ENCODE measurements at places on chromosomes 2 and 18. TPM values are rescaled to one million over a fixed set of nuclear protein-coding genes. Genes with fewer than 3 reads are reported as not detected.

DNA sequence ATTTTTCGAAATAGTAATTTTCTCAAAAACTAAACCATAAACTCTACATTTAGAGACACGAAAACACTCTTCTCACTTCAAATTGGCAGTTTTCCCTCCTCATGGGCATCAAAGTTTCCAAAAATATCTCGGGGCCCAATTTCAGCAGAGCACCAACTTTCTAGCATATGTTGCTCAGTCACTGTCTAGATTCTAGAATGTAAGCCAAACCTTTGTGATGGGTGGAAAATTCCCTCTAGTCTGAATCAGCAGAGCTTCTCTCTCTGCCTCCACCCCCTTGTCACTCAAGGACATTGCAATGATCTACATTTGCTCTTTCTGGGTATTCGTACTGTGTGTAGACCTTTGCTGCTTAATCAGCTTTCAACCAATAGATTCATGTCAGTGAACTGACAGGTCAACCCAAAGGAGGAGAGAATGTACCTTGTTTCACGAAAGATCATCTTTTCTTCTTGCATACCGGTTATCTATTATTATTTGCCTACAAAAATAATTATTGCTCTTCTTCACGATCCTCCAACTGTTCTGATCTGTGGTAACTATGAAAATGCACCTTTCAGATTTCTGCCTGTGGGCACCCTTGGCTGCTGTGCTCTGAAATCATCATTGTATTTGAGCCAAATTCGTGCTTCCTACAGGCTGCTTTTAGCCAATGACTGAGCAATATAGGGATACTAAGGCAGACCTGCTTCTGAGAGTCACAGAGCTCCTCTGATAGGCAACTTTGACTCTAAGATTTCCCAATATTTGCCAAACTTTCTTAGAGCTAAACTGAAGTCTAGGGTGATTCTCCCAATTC, 38.7 kb upstream of the GLS start:
- H3K27me3 ChIP-seq: no peaks in the 10 kb centered on the region
- H3K4me3 ChIP-seq: no peak overlapping the region
- no peaks in the 10 kb centered on the region for H3K36me3 ChIP-seq
- no peak for DNase-seq
- H3K27ac ChIP-seq: no peak overlapping the region

- H3K4me1 ChIP-seq: peaks cover 62% of the 10 kb centered on the region
- no peaks in the 10 kb centered on the region for H3K27me3 ChIP-seq
- no peak overlapping the region for H3K27ac ChIP-seq
Measured at GRCh38 chr2:98806236-98806697, 75.3 kb upstream of the MGAT4A start.

GRCh38 chr2:50335852-50336251, 696.1 kb downstream of the NRXN1 start:
- no peaks in the 10 kb centered on the region for H3K27me3 ChIP-seq
- H3K4me3 ChIP-seq: no peak overlapping the region
- no peak overlapping the region for H3K27ac ChIP-seq
- no peaks in the 10 kb centered on the region for H3K36me3 ChIP-seq
- no peak for DNase-seq
- no peaks in the 10 kb centered on the region for H3K4me1 ChIP-seq

Gene TMEFF2
- 1.2 TPM for total RNA-seq

- no peaks in the 10 kb centered on the region for H3K36me3 ChIP-seq
- no peak overlapping the region for H3K4me3 ChIP-seq
Measured at GRCh38 chr2:216761133-216761532, 65.8 kb upstream of the IGFBP5 start.

GRCh38 chr2:208046686-208047085, 21.4 kb upstream of the PLEKHM3 start:
- H3K27ac ChIP-seq: no peak overlapping the region
- H3K27me3 ChIP-seq: no peaks in the 10 kb centered on the region
- H3K36me3 ChIP-seq: no peaks in the 10 kb centered on the region
- H3K4me1 ChIP-seq: no peaks in the 10 kb centered on the region
- no peak overlapping the region for H3K4me3 ChIP-seq

Gene TMEM198
- total RNA-seq: 0.52 TPM

Gene OBSL1
- total RNA-seq: 9.6 TPM

DNA sequence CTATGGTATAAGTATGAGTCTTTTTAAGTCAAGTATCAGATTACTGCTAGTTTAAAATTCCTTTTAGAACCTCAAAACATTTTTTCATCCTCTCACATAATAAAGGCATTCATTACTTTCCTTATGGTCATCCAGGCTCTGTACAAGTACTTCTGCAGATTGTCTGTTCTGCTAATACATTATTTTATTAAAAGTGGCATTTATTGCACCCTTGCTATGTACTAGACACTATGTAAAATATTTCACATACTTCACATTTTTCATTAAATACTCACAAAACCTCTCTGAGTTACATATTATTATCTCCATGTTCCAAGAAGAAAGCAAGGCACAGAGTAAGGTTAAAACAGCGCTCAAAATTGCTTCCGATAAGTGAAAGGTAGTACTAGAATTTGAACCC, 84.1 kb downstream of the RAPH1 start:
- H3K4me3 ChIP-seq: no peak overlapping the region
- H3K4me1 ChIP-seq: no peaks in the 10 kb centered on the region
- no peaks in the 10 kb centered on the region for H3K36me3 ChIP-seq
- H3K27me3 ChIP-seq: no peaks in the 10 kb centered on the region
- no peak overlapping the region for H3K27ac ChIP-seq

Gene PCARE
- total RNA-seq: 0.09 TPM

- H3K4me1 ChIP-seq: no peaks in the 10 kb centered on the region
- no peaks in the 10 kb centered on the region for H3K27me3 ChIP-seq
- H3K4me3 ChIP-seq: no peak overlapping the region
- no peak overlapping the region for H3K27ac ChIP-seq
- DNase-seq: no peak
Measured at GRCh38 chr2:75108937-75109482, 90.3 kb downstream of the TACR1 start.

- no peak overlapping the region for H3K27ac ChIP-seq
- no peaks in the 10 kb centered on the region for H3K4me1 ChIP-seq
- H3K27me3 ChIP-seq: no peaks in the 10 kb centered on the region
- no peak overlapping the region for H3K4me3 ChIP-seq
Measured at GRCh38 chr2:18473241-18474181, 86.9 kb downstream of the RDH14 start.

GRCh38 chr2:42132191-42132965, 36.8 kb upstream of the EML4 start:
- H3K4me1 ChIP-seq: peaks cover 73% of the 10 kb centered on the region
- DNase-seq: no peak
- no peaks in the 10 kb centered on the region for H3K36me3 ChIP-seq
- peak overlapping the region; percentile 0 for H3K4me3 ChIP-seq
- no peaks in the 10 kb centered on the region for H3K27me3 ChIP-seq

GRCh38 chr18:44180683-44181082, 500.0 kb upstream of the SETBP1 start:
- DNase-seq: no peak
- no peak overlapping the region for H3K27ac ChIP-seq
- no peaks in the 10 kb centered on the region for H3K4me1 ChIP-seq
- H3K36me3 ChIP-seq: no peaks in the 10 kb centered on the region
- H3K4me3 ChIP-seq: no peak overlapping the region

GRCh38 chr2:135063210-135063609, 11.1 kb downstream of the RAB3GAP1 start:
- H3K36me3 ChIP-seq: peaks cover 11% of the 10 kb centered on the region
- no peaks in the 10 kb centered on the region for H3K4me1 ChIP-seq
- H3K27ac ChIP-seq: no peak overlapping the region

Gene MAL
- total RNA-seq: 190 TPM

DNA sequence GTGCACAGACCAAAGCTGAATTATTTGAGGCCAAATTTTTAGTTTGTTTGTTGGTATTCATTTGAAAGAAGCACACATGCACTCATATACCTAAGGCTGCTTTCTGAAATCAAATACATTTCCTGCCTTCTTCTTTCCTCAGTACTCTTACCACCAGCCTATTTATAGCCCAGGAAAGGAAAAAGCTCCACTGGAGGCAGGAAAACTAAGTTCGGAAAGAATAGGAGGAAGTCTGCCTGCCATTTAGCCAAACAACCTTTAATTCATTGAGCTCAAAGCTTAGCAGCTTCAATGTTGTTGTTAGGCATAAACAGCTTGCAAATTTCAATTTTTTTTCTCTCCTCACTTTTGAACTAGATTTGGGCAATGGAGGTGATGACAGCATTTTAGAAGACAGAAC, 40.4 kb upstream of the RASGRP3 start:
- H3K27ac ChIP-seq: no peak overlapping the region
- no peak overlapping the region for H3K4me3 ChIP-seq
- H3K4me1 ChIP-seq: no peaks in the 10 kb centered on the region
- no peaks in the 10 kb centered on the region for H3K27me3 ChIP-seq
- no peak for DNase-seq

- no peak for DNase-seq
- H3K27ac ChIP-seq: no peak overlapping the region
- no peaks in the 10 kb centered on the region for H3K27me3 ChIP-seq
- no peaks in the 10 kb centered on the region for H3K4me1 ChIP-seq
Measured at GRCh38 chr2:73004889-73005596, 66.5 kb downstream of the SFXN5 start.

Gene LAMA1
- 0.71 TPM for total RNA-seq

Gene MARCHF4
- total RNA-seq: under 0.01 TPM

DNA sequence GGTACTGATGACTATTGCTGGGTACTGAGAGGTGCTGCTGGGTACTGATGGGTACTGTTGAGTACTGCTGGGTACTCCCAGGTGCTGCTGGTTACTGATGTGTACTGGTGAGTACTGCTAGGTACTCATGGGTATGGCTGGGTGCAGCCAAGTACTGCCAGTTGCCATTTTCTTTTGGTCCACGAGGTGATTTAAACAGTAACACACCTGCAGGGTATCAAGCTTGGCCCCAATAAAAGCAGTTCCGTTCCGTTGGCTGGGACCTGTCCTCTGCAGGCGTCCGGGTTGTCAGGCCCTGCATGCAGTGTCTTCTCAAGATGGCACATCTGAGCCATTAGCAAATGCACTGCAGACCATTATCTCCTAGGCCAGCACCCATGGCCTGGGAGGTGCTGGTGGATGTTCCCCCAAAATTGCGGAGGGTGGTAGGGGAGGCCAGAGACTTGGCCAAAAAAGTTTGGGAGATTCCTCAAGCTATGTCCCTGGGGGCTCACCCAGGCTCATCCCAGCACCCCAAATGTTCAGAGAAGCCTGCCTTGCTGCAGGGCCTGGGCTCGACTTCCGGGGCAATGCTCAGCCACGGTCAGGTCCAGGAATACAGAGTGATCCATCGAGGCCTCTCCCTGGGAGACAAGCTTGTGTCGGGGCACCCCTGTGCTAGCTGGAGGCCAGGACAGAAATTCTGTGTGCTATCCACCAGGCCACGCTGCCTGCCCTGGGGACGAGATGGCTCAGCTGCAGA, 165.2 kb downstream of the TWIST2 start:
- DNase-seq: no peak
- no peak overlapping the region for H3K27ac ChIP-seq
- H3K4me1 ChIP-seq: no peaks in the 10 kb centered on the region
- H3K36me3 ChIP-seq: no peaks in the 10 kb centered on the region

DNA sequence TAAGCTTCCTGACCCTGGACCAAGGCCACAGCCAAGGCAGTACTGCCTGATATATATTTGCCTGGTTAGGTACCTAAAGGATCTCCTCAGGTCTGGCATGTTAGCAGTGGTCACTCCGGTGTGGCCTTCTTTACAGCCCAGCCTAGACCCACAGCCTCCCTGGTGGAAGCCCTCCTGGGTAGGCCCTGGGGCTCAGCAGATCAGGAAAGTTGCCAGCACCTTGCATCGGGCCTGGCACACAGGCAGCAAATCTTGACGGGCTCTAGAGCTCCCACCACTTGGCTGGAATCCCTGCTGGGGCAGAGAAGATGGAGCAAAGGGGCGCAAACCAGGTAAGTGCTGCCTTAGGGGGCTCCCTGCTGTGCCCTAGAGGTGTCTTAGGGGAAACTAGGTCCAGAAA, 40.9 kb upstream of the ATP6V1B1 start:
- H3K27me3 ChIP-seq: peaks cover 78% of the 10 kb centered on the region
- no peaks in the 10 kb centered on the region for H3K36me3 ChIP-seq
- no peak overlapping the region for H3K4me3 ChIP-seq
- DNase-seq: no peak
- no peak overlapping the region for H3K27ac ChIP-seq
- H3K4me1 ChIP-seq: no peaks in the 10 kb centered on the region

DNA sequence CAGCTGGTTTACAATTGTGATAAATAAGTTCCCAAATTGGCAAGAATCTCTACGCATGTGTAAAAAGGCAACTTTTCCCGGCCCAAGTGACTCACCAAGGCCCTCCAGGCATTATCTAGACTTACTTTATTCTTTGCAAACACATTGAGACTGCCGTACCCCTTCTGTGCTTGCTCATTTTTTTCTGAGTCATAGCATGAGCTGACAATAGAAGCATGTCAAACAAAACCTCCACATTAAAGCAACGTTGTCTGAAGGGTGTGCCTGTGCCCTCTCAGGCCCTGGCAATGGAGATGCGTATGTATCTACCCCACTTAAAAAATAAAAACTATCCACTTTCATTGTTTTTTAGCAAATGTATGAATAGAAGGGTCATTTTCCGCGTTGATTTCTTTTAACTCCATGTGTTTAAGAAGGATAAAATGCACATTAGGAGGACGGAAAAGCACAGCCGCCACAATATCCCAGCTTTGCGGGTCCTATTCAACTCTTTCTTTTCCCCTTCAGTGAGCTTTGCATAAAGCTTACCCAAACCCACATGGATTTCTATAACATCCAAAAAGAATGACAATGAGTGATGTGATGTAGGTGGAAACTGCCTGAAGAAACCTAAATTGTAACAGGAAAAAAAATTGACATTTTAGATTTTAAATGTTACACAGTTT, 298.2 kb downstream of the CDCA7 start:
- peaks cover 9% of the 10 kb centered on the region for H3K27me3 ChIP-seq
- no peak overlapping the region for H3K4me3 ChIP-seq
- no peak for DNase-seq
- no peak overlapping the region for H3K27ac ChIP-seq
- no peaks in the 10 kb centered on the region for H3K4me1 ChIP-seq

Gene FAP
- 1.5 TPM for total RNA-seq

GRCh38 chr2:178730049-178730448, 77.2 kb downstream of the TTN start:
- no peaks in the 10 kb centered on the region for H3K27me3 ChIP-seq
- H3K36me3 ChIP-seq: no peaks in the 10 kb centered on the region
- H3K27ac ChIP-seq: no peak overlapping the region
- H3K4me3 ChIP-seq: no peak overlapping the region
- no peaks in the 10 kb centered on the region for H3K4me1 ChIP-seq
- no peak for DNase-seq

DNA sequence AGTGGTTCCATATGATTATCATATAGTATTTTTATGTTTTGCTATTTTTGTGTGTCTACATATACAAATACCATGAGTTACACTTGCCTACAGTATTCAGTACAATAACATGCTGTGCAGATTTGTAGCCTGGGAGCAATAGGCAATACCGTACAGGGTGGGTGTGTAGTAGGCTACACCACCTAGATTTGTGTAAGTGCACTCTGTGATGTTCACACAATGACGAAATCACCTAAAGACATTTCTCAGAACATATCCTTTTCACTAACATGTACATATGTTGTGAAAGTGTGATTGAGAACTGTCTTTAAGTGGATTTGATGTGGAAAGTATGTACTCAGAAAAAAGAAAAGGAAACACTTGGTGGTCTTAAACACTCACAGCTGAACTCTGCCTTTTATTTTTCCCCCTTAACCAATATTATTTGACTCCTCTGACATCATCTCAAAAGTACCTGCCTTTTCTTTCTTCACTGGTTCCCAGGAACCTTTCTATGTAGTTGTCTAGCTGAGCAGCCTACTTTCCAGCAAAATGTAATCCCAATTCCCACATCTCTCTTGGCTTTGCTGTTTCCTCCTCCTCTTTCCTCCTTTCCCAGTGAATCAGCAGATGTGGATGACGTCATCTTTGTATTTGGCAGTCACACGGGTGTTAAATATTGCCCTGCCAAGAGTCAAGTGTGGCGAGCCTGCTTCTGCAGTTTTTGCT, 47.7 kb downstream of the OSBPL6 start:
- no peaks in the 10 kb centered on the region for H3K4me1 ChIP-seq
- no peaks in the 10 kb centered on the region for H3K36me3 ChIP-seq
- H3K27ac ChIP-seq: no peak overlapping the region
- H3K27me3 ChIP-seq: no peaks in the 10 kb centered on the region
- no peak for DNase-seq
